ENCODE measurements at places on chromosomes 4 and X.

- DNase-seq, result no peak
Observed at GRCh38 chr4:86928400-86929255, 6.2 kb upstream of the AFF1 start.

GRCh38 chr4:10099499-10100325 is 16.9 kb downstream of the WDR1 start:
- no peak for DNase-seq

DNA sequence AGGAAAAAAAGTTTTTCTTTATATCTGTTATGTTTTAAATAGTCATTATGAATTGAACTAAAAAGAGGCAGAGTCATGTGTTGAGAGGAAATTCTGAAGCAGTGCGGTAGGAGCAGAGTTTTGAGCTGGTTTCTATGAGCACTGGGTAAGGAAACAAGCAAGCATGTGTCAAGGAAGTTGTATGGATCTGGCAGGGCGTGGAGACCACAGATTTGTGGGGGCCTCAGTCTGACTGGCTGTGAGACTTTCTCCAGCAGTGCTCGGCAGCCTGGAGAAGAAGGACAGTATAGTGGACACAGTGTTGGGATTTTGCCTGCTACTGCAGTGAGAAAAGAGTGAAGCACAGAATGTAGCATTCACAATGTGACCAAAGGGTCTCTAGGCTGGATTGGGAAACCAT is 399.1 kb downstream of the INPP4B start:
- no peak for DNase-seq

DNA sequence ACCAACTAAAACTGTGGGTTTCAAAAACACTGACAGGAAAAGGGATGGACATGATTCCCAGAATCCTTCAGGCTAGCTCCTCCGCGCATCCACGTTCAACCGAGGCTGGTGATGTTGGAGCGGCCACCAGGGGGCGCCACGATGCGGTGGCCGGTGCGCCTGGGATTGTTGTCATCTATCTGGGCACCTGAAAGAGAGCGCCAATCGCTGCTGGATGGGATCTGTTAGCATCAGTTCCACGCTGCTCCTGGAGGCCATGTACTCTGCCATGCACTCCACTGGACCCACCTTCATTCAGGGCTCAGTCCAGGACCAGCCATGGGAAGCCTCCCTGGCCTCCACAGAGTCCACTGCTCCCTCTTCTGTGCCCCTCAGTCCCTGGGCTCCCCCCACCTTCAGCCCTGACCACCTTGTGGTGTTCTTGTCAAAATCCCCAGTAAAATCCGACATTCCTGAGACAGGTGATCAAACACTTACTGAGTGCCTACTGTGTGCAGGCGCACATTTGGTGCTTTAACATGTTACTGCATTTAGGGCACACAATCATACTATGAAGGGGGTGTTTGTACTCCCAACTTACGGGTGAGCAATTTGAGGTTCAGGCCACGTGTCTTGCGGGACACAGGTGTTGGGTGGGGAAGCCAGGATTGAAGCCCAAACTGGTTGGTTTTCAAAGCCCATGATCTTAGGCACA is 71.1 kb downstream of the CRMP1 start:
- DNase-seq, result no peak

DNA sequence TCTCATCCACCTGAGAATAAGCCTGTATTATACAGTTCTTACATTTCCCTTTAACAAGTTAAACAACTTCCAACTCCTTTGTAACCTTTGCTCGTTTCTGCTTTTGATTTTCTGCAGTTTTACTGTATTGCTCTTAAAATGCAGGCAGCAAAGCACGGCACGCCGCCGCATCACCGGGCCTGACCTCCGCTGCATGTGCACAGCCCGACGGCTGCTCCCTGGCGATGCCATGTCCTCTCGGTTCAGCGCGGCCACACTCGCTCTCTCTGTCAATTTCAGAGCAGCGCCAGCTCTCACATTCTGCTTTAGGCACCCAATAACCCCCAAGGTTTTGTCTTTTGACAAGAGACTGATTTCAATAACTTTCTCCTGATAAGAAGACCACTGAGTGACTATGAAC is 60.3 kb downstream of the DCTD start:
- no peak for DNase-seq

GRCh38 chrX:119118780-119119395 is 8.7 kb downstream of the KIAA1210 start:
- no peak for DNase-seq

- no peak for DNase-seq
Observed at GRCh38 chr4:76762137-76763130, 135.5 kb downstream of the SOWAHB start.

DNA sequence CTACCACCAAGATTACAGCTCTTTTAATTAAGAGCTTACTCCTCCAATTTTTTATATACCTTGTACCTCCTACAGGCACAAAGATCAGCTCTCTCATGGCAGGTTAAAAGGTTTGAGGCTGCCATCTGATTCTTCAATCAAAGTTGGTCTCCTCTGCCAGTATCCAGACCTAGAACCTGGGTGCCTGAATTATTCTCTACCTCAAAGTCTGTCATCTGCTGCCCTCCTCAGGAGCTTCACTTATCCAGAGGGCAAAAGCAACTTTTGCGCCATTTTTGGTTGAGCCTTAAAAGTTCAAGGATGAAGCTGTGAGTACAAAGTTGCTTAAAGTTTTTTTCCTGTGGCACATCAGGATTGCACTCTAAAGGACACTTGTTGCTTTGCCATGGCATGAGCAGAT is 343.7 kb upstream of the PPP1R2C start:
- no peak for DNase-seq

GRCh38 chrX:7085879-7086278 is 61.6 kb upstream of the STS start:
- no peak for DNase-seq

- no peak for DNase-seq
Observed at GRCh38 chr4:46081674-46082073, 42.2 kb downstream of the GABRG1 start.

GRCh38 chrX:40143001-40143400 is 45.2 kb upstream of the BCOR start:
- DNase-seq, result no peak

- DNase-seq, result no peak
Observed at GRCh38 chr4:118012142-118012541, 22.1 kb upstream of the NDST3 start.

DNA sequence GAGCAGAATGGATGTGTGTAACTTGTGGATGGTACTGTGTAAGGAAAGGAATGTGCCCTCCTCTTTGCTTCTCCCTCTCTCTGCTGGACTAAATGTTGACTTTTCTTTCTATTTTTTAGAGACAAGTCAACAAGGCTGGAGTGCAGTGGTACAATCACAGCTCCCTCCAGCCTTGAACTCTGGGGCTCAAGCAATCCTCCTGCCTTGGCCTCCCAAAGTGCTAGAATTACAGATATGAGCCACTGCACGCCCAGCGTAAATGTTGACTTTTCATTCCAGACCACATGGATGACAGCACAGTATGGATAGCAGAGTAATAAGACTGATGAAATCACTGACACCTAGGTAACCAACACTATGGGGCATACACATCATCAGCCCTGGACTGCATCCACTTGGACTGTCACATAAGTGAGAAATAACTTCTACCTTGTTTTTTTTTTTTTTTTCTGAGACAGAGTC is 5.1 kb upstream of the RPS3A start:
- no peak for DNase-seq

DNA sequence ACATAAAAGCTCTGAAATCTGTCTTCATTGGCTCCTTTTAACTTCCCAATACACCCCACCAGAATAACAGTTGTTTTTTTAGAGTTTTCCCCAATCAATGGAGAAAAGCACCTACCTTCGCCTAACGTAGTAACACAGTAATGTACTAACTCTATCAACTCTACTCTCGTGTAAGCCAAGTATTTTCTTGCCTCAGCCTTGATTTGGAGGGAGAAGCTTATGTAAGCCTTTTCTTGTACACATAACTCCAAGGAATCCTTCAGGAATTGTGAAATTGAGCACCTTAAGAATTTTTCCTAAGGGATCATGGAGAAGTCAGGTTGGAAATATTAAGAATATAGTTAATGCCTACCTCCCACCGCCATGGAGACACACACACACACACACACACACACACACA is 181.2 kb downstream of the RAPGEF2 start:
- no peak for DNase-seq

GRCh38 chr4:52377563-52377962 is 281.5 kb downstream of the USP46 start:
- no peak for DNase-seq

GRCh38 chr4:84814094-84814750 is 152.3 kb downstream of the WDFY3 start:
- no peak for DNase-seq

- no peak for DNase-seq
Observed at GRCh38 chrX:149021159-149021558, 483.9 kb downstream of the IDS start.

DNA sequence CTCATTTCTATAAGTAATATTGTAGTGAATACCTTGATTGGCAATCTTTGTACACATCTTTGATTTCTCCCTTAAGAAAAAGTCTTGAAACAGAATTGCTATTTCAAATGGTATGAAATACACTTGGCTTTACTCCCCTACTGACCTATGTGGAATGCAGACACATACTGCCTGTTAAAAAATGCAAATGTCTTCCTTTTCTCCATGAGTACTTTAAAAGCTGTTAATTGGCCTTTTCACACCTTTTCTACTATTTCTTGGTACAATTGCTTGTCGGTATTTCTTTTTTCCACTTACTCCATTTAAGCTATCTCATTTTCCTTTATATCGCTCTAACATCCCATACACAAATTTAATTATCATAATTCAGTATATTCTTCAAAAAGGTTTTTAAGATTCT is 87.2 kb downstream of the FRYL start:
- DNase-seq, result no peak

- DNase-seq, result no peak
Observed at GRCh38 chrX:133413218-133413925, 1.9 kb downstream of the GPC4 start.

DNA sequence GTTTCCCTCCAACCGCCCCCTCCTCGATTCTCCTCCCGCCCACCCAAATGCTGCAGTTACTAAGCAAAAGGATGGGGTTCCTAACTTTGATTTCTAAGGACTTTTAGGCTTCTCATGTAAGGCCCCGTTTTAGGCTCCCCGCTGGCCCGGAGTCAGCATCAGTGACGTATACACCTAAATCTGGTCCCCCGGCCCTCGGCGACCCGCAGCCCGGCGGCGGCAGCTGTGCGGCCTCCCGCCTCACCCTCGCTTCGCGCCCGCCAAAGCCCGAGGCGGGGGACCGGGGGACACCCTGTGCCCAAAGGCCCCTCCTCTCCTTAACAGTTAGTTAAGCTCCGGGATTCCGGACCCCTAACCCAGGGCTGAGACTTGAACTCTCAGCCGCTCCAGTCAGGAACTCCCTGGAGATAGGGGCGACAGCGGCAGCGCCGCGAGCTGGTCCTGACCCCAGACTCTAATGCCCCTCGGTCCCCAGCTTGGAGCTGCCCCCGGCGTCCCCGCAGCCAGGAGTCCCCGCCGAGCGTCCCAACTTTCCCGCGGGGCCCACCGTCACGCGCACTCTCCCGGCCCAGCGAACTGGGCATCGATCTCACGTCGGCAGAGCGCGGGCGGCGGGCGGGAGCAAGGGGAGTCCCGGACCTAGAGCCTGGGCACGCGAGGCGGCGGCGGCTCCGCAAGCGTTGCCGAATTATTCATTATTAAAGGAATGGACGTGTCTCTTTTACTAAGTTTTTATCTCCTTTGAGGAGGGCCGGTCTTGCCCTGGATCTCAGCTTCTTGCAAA is 1.5 kb upstream of the NR3C2 start:
- DNase-seq, result no peak

DNA sequence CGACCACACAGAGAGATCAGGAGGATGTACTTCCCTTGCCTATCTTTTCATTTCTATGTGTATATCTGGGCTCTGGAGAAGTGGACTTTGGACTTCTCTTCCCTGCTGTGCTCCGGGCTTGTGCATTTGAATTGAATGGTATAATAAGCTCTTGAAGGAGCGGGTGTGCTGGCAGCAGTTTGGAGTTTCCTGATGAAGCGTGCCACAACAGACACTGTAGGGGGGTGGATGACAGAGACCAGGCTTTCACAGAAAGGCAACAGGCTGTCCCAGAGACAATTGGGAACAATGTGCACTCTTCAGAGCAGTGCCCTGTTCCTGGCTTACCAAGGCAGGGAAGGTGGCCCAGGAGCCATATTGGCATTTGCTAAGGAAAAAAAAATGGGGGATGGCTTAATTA is 170.1 kb downstream of the FRMPD4 start:
- no peak for DNase-seq

DNA sequence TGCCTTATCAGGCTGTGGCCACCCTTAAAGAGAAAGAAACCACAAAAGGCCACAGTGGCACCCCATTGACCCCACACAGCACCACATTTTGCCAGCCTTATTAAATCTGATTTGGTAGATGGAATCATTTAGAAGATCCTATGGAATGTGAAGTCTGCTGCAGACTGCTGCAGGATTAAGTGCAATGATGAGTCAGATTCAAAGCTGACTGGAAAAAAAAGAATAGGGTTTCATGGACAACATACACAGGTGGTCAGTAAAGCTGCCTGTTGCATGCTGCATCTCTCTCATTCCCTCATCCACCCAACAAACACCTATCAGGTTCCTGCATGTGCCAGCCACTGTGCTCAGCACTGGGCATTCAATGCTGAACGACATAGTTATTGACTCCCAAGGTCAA is 56.6 kb downstream of the CHST7 start:
- DNase-seq, result no peak

DNA sequence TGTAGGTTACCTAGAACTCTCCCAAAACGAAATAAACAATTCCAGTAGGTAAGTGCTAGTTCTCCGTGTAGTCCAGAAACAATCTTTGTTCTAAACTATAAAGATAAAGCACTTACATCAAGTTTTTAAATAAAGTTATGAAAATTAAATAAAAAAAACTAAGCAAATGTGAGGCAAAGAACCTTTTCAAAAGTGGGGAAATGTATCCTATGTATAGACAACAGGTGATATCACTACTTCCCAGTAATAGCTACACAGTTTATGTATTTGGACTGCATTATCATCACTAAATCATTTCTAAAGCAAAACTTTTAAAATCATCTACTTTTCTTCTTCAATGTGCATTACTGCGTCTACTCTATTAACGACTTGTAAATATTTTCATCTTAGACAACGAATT is 2.0 kb downstream of the YTHDC1 start:
- no peak for DNase-seq

DNA sequence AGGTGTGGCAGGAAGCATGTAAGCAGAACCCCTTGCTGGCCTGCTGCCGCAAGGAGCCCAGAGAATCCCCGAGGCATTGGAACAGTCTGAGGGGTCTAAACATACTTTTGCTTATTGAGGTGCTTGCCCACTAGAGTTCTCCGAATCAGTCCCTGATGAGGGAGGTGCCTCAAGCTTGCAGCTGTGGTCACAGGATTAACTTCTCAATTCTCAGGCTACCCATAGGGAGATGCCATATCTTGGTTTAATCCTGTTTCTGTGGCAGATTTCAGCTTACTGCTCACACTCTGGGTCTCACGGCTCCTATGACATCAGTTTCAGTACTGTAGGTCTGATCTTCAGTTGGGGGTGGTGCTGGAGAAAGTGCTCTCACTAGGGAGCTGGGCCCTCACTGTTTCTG is 39.9 kb downstream of the CCNG2 start:
- no peak for DNase-seq
